ENCODE measurements at places on chromosomes 13 and 19.

DNA sequence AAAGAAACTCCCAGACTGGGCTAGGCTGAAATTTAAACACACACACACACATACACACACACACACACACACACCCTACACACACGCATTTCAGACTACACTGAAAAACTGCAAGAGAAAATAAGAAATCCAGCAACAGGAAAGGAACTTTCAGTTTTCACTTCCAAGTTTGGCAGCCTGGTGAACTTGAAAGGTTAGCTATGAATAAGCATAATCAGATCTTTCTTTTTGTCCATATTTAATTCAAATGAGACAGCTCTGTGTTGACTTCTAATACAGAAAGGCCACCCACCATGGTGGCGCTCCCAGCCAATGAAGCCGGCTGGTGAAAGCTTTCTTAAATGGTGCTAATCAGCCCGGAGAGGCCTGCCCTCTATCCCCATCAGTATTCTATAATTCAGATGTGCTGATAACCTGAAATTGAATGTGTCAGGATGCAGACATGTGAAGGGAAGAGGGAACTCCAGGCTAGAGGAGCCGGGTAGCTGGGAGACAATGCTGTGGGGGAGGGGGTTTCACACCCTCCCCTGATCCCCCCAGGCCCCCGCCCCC is 108.3 kb upstream of the ZNF536 start:
- no peaks in the 10 kb centered on the region for H3K36me3 ChIP-seq
- H3K27ac ChIP-seq, result no peak overlapping the region
- no peak for DNase-seq

- H3K27ac ChIP-seq, result no peak overlapping the region
- H3K4me3 ChIP-seq, result no peak overlapping the region
- H3K27me3 ChIP-seq, result no peaks in the 10 kb centered on the region
- no peak for DNase-seq
- no peaks in the 10 kb centered on the region for H3K36me3 ChIP-seq
These were observed 465.0 kb downstream of the DCT start for GRCh38 chr13:94014461-94014860.

DNA sequence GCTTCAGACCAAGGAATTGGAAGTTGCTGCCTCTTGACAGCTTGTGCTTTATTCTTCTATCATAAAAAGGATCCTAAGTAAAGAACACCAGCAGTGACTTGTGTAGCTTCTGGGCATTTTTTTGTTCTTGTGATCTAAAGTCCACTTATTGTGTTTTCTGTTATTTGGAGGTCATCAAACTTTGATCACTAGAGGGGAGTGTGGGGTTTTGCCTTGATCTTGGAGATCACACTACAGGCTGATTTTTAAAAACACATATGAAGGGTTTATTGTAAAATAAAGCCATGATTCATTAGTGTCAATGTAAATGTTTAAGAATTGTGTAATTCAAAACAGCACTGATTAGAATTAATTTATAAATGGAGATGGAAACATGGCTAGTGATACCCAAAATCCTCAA is 328.7 kb upstream of the EDNRB start:
- no peaks in the 10 kb centered on the region for H3K4me1 ChIP-seq
- no peak for DNase-seq
- no peaks in the 10 kb centered on the region for H3K27me3 ChIP-seq
- H3K36me3 ChIP-seq, result no peaks in the 10 kb centered on the region

DNA sequence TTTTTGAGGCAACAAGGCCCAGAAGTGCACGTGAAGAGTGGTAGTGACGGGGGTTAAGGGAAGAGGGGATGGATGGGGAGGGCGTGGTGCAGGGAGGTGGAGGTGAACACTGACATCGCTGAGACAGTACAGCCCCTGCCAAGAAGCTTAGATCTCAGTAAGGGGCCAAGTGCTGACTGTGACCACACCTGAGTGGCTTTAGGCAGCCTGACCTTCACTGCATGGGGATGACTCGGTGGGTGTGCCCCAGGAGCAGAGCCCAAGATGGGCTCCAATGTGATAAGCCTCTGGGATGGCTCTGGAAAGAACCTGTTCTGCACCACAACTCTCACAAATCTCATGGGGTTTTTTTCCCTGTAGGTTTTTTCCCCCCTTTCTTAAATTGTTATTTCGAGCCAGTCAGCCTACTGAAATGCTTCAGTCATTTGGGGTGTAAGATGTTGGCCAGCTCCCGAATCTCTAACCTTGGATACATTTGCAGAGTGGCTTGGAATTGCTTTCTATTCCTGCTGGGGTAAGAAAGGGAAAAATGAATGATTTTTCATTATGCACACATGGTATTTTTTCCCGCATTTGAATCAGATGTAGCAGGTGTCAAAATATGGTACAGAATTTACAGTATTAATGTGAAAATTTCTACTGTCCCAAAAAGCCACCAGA is 165.0 kb downstream of the TM9SF2 start:
- no peak overlapping the region for H3K27ac ChIP-seq
- no peak for DNase-seq
- H3K36me3 ChIP-seq, result no peaks in the 10 kb centered on the region
- H3K4me3 ChIP-seq, result no peak overlapping the region
- no peaks in the 10 kb centered on the region for H3K4me1 ChIP-seq

DNA sequence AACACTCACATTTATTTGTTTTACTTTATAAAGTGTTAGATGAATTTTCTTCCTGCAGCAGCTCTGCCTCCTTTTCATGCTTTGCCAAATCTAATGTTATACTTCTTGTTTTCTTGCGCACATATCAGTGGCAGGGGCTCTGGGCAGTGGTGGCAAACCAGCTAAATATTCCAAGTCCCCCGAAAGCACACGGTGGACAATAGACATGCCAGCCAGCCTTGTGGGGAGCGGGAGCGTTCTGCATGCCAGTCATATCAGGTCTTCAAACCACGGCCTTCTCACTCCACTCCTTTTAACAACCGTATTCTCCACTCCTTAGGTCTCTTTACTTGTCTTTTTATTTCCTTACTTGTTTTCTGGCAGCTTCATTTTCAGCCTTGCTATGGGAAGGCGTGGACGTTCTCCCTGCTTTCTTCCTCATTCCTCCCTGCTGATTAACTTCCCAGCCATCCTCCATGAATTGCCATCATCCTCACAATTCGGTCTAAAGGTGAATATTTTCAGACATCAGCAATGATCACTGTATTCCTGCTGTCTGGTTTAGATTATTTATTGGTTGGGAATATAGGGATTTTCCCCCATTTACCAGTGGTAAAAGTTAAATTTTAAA is 77.1 kb upstream of the WASF3 start:
- H3K4me3 ChIP-seq, result no peak overlapping the region
- H3K27ac ChIP-seq, result no peak overlapping the region
- no peak for DNase-seq
- peaks cover under 1% of the 10 kb centered on the region for H3K27me3 ChIP-seq

DNA sequence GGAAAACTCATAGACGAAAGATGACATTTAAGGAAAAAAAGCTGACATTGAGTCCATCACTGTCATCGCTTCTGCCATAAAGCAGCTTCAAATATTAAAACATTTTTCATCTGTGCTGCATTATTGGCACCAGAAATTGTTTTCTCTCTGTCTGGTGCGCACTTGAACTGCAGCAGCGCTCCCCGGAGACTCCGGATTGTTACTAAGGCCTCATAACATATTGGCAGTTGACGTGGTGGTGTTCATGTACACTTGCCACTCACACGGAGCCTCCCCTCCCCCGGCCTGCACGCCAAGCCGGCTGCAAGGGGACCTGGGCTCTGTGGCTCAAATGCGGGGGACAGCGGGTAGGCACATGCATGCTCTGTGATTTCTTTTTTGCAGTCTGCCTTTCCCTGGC is 203.2 kb downstream of the TSHZ3 start:
- no peak overlapping the region for H3K4me3 ChIP-seq
- no peaks in the 10 kb centered on the region for H3K4me1 ChIP-seq
- no peak overlapping the region for H3K27ac ChIP-seq
- no peaks in the 10 kb centered on the region for H3K27me3 ChIP-seq
- no peaks in the 10 kb centered on the region for H3K36me3 ChIP-seq

- no peak overlapping the region for H3K4me3 ChIP-seq
- no peaks in the 10 kb centered on the region for H3K4me1 ChIP-seq
- H3K27ac ChIP-seq, result no peak overlapping the region
- DNase-seq, result no peak
- H3K27me3 ChIP-seq, result no peaks in the 10 kb centered on the region
These were observed 657.3 kb downstream of the EFNB2 start for GRCh38 chr13:105878119-105878700.

Measured in activated naive CD4-positive, alpha-beta T cell treated with anti-CD3 and anti-CD28 coated beads, Interleukin-2, amount 10 ng/mL, durations not matched to agents 7 days and 5 days (primary cell).